Muscle of arm (tissue), 14 donors: ENCODE measurements at places on chromosomes 5 and 9.

- DNase-seq, result no peak
Observed at GRCh38 chr9:134073500-134073899, 5.7 kb upstream of the BRD3 start.

DNA sequence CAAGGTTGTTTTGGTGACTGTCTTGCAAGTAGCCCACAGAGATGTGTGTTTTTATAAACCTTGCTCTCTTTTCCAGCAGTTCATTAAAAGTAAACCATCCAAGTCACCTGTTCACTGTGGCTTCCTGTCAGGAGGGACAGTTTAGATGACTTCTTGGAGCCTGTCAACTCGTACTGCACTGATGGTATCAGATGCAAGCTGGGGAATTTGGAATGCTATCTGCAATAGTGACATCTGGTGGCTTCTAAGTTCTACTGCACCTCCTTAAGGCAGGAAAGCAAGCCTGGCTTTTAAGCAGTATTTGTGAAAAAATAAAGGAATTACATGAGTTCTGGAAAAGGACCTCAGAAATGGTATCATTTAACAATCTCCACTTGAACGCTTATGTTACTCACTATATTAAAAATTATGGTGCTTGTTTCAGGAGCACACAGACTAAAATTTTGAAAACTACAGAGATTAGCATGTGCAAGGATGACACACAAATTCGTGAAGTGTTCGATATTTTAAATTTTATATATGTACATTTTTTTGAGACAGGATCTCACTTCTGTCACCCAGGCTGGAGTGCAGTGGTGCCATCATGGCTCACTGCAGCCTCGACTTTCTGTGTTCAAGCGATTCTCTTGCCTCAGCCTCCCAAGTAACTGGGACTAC lies 164.0 kb downstream of the TTC39B start:
- peak; percentile 60 for DNase-seq

DNA sequence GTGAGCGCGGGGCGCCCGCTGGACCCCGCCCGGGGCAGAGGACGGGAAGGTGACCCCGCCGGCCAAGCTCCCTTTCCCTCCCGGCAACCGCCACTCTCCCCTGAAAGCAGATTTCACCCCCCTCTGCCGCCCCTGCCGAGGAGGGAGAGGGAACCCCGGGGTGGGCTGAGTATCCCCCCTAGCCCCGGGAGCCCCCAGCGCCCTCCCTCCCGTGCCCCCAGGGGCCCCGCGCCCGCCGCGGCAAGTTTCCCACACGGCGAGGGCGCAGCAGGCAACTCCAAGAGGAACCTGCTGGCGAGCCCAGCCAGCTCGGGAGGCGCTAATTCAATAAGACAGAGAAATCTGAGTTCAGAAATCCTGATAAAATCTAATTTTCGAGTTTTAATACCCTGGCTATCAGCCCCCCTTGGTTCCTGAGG lies 1.6 kb downstream of the NTNG2 start:
- DNase-seq, result no peak

GRCh38 chr5:10644192-10644591 lies 80.3 kb downstream of the ANKRD33B start:
- no peak for DNase-seq

DNA sequence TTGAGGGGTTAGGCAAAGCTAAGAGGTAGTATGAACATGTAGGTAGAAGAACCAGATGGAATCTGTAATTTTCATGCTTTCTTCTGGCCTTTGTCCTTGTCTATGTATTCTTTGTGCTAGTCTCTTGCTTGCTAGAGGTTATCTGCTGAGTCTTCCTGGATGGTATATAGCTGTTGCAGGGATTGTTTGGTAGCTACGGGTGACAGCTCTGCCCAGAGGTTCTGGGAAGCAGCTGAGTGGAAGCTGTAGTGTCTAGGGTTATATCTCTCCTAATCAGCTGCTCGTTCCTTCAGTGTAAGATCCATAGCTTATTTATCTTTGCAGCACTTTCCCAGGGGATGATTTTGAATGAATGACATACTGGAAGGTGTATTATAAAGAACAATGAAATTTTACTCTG lies 100.3 kb downstream of the ATG10 start:
- DNase-seq, result no peak

DNA sequence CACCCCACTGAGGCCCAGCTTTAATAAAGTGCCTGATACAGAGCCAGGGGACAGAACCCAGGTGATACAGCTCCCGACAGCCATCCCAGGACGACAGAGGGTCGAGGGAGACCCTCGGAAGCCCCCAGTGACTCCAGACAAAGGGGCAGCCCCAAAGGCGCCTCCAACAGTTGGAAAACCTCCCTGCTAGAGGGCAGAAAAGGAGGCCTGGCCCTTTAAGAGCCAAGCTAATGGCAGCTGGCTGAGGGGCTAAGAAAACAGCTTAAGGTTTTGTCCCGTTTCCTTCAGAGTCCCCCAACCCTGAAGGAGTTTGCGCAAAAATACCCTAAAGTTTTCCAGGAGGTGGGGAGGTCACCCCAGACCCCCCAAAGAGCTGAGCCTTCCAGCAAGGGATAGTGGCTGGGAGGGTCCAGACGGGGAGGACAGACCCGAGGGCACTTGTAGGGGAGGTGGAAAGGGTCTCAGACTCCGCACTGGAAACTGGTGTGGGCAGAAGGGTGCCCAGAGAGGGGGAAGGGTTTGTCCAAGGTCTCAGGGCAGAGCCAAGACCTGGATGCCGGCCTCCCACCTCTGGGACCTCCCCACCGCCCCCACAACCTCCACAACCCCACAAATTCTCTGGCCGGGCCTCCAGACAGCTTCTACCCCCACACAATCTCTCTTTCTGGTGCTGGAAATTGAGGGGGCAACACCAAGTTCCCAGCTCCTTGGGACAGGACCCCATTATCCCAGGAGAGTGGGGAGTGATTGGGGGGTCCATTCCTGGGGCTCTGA lies 8.2 kb upstream of the AK1 start:
- no peak for DNase-seq

- DNase-seq, result no peak
Observed at GRCh38 chr9:74412236-74412979, 84.7 kb upstream of the RORB start.

DNA sequence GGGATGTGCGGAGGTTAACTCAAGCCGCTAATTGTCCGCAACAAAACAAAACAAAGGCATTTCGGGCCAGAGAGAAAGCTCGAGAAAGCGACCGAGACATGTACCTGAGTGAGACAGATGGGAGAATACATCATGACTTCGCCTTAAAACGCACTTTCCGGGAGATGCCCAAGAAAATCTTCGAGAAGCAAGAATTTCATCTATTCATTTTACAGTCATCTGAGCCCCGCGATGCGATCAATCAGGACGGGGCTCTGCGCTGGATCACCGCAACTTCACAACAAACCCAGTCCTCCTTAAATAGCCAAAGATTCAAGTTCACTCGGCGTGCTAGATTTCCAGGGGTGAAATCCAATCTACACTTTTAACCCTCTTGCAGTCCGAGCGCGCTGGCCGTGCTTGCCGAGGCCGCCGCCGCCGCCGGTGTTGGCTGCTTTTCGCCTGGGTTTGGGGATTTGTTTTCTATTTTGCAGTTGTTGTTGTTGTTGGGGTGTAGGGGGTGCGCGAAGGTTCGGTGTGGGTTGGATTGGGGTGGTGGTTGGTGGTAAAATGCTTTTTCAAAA lies 482 bp downstream of the NFIB start:
- DNase-seq, result peak; percentile 69
